ENCODE measurements at places on chromosomes 6 and 20. TPM values are rescaled to one million over a fixed set of nuclear protein-coding genes. Genes with fewer than 3 reads are reported as not detected.

DNA sequence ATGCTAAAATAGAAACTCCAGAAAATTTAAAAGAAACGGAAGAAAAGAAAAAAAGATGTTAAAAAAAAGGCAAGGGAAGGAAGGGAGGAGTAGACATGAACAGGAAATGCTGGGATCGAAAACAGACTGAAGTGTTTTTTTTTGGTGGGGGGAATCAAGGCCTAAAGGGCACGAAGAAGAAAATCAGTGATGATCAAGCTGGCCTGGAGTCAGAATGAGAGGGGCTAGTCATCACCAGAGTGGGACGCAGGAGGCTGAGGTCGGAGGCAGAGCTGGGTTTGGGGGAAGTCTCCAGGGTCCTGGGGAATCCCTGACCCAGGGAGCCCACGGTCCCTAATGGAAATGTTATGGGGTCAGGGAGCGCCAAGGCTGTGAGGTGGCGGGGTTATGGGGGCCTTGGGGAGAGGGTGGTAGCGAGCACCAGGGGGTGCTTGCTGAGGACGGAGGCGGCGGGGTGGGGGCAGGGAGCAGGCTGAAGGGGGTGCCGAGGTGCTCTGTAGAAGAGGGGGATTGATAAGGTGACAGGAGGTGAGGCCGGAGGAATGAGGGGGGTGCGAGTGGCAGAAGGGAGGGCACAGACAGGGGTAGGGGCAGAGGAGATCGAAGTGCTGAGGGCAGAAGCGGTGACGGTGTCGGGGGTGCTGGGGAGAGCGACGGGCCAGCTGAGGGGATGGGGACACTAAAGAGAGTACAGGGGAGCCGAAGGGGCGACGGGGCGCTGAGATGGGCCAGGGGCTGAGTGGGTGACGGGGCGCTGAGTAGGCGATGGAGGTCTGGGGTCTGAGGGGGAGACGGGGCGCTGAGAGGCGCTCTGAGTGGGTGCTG, 684 bp downstream of the ZNFX1 start:
- DNase-seq, result no peak

GRCh38 chr6:94215552-94215951, 796.2 kb upstream of the EPHA7 start:
- no peak for DNase-seq

DNA sequence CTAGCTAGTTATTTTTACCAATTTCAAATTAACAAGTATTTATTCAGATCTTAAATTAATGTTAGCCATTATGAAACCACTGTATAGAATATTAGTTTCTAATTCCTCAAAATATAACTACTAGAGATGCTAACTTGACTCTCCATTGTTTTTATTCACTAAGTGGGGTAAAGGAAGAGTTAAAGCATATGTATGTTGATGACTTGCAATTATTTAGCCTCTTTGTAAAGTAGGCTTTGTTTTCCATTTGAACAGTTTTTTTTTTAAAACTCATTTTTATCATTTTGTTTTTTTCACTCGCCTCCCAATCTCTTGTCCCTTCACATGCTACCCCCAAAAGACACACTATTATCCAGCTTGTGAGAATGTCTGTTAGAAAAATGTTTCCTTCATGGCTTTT, 3.3 kb downstream of the FAM162B start:
- no peak for DNase-seq

GRCh38 chr20:62652041-62652893, 10.0 kb downstream of the SLCO4A1 start:
- peak; percentile 88 for DNase-seq

The WFDC2 gene
- 8.4 TPM for total RNA-seq

GRCh38 chr6:39086294-39086693, 28.7 kb downstream of the SAYSD1 start:
- no peak for DNase-seq

DNA sequence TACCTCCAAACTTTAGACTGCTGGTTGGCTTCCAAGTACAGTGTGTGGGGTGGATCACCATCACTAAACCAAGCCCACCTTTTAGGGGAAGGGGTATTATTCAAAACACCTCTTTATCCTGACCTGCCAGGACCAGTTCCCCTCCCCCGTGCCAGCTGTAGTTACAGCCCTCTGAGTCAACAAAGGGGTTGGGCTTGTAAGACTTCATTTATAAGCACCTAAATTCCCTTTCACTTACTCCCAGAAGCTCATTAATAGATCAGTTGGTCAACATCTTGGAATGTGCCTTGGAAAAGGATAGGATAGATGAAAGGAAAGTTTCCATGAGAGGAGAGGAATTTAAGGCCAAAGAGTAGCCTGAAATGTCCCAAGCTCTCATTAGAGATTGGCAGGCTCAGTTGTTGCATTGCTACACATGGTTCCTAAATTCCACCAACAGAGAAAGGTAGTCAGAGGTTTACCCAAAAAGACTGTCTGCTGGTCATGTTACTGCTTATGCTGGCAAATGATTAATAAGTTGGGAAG, 59.2 kb downstream of the TNFAIP3 start:
- DNase-seq, result no peak

- DNase-seq, result no peak
These were observed 106.2 kb downstream of the DST start for GRCh38 chr6:56536536-56536935.

GRCh38 chr6:39029156-39030011, 19.2 kb upstream of the GLP1R start:
- no peak for DNase-seq

The ARFRP1 gene
- total RNA-seq, result 40.8 TPM

DNA sequence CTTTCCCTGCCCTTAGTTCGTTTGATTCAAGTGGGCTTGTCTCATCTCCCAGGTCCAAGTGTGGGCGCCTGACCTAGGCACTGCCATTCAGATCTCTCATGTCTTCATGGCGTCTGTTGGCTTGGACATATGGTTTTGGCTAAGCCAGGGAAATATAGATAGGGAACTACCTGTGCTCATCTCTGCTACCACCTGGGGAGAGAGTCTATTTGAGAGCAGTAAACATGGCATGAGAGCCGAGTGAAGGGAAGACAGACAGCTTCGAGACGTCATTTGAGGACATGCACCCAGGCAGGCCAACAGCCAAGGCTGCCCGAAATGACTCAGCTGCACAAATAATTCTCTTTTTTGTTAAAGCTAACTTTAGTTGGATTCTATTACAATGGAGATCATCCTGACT, 370.7 kb upstream of the AGPAT4 start:
- no peak for DNase-seq

DNA sequence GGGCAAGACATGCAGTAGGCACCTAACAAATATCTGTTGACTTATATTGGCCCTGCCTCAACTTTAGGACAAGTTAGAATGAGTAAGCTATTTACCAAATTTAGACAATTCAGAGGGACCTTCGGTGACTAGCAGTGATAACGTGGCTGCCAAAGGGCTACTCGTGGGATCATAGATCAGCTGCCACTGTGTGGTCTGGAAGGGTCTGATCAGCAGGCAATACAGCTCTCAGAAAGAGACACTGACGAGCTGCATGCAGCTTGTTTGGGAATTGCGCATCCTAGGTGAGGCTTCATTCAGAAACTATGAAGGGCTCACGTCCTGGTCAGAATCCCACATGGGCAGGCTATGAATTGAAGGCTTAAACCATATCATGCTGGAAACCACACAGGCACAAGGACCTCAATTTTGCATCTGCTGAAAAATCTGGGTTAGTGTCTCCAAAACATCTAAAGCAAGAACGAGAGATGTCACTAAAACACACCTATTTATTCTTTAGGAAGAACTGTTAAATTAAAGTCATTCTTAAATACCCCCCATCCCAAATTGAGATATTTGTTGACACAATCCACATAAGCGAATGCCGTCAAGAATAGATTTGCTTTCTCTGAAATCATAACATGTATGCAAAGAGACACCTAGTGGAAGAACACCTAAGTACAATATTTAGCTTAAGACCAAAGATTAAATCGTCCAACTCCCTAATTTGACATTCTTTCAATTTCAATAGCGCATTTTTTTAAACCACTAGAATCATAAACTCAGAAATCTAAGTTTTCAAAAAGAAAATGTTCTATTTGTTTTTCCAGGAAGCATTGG, 79.6 kb downstream of the IPCEF1 start:
- no peak for DNase-seq

DNA sequence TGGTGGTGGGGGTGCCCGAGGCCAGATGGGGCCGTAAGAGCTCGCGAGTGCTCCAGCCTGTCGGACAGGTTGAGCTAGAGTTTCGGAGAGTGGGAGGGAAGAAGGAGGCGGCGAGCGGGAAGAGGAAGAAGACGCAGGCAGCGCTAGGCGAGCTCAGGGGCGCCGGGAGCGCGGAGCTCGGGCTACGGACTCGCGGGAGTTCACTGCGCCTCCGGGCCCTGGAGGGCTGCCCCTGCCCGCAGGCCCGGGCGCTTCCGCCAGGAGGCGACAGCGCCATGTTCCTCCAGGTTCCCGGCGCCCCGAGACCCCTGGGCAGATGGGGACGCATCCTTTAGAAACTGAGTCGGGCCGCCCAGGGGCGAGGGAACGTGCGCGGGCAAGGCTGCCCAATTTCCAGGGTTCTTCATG, 984 bp downstream of the TFAP2C start:
- no peak for DNase-seq

DNA sequence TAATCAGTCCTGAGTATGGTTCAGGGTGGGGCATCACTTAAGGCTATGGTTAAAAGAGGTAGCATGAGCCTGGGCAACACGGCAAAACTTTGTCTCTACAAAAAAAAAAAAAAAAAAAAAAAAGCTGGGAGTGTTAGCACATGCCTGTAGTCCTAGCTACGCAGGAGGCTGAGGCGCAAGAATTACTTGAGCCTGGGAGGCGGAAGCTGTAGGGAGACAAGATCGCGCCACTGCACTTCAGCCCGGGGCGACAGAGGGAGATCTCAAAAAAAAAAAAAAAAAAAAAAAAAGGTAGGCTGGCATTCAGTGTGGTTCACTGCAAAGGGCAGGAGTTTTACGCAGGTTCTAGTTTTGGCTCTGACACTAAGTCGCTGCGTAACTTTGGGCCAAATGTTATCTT, 15.1 kb downstream of the ELOVL2 start:
- no peak for DNase-seq

The C6orf15 gene
- not detected for total RNA-seq

DNA sequence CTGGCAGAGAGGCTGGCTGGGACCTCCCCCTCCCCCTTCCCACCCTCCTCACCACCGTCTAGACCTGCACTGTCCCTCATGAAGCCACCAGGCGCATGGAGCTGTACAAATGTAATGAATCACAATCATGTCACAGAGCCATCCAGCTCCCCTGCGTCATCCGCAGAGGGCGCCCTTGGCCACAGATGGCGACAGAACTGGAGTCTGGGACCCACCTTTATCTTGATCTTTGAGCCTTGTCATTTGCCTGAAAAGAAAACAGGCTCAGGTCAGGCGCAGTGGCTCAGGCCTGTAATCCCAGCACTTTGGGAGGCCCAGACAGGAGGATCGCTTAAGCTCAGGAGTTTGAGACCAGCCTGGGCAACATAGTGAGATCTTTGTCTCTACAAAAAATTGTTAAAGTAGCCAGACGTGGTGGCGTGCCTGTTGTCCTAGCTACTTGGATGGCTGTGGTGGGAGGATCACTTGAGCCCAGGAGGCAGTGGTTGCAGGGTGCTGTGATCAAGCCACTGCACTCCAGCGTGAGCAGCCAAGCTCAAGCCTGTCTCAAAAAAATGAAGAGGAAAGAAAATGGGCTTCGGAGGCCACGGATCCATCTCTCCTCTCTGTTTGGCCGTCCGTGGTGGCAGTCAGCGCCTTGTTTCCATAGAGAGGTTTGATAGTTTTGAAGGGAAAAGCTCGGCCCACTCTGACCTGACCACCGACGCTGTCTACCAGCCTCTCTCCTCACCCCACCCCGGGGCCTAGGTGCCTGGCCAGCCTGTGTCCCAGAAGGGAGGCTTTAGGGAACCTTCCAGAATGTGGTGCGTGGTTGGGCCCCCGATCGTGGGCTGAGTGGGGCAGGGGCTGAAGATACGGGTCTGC, 6.2 kb downstream of the COL9A3 start:
- DNase-seq, result no peak

DNA sequence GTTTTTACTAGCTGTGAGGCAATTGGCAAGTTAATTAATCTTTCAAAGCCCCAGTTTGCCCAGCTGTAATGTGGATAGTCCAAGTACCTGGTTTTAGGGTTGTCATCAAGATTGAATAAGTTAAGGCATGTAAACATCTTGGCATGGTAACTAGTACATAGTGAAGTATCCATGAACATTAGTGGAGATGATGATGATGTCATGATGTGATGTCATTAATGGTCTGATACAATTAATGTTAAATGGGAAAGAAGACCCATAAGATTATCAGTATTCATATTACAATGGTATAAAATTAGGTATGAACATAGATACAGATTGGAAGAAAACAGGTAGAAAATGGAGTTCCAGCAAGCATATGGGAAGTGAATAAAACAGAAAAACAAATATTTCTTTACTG, 5.3 kb downstream of the EPB41L1 start:
- no peak for DNase-seq

The BCAS1 gene
- total RNA-seq, result 0.50 TPM

GRCh38 chr20:63246490-63247288, 7.6 kb downstream of the NKAIN4 start:
- DNase-seq, result no peak

GRCh38 chr6:14020551-14020950, 95.8 kb downstream of the RNF182 start:
- DNase-seq, result no peak

The TAGAP gene
- total RNA-seq, result 4.2 TPM

DNA sequence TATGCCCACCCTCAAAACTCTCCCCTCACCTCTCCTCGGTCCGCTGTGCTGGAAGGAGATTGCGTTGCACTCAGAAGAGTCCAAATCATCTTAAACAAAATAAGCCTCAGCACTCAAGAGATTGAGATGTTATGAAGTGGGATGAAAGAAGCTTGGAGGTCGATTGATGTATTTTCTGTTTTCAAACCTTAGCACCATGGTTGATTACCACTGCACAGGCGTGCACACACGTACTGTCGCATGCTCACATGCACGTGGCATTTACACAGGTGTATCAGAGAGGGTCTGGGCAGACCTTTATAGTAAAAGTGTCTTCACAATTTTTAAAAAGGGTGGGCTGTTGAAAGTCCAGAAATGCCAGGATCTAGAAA, 612 bp upstream of the AGPAT4 start:
- no peak for DNase-seq

DNA sequence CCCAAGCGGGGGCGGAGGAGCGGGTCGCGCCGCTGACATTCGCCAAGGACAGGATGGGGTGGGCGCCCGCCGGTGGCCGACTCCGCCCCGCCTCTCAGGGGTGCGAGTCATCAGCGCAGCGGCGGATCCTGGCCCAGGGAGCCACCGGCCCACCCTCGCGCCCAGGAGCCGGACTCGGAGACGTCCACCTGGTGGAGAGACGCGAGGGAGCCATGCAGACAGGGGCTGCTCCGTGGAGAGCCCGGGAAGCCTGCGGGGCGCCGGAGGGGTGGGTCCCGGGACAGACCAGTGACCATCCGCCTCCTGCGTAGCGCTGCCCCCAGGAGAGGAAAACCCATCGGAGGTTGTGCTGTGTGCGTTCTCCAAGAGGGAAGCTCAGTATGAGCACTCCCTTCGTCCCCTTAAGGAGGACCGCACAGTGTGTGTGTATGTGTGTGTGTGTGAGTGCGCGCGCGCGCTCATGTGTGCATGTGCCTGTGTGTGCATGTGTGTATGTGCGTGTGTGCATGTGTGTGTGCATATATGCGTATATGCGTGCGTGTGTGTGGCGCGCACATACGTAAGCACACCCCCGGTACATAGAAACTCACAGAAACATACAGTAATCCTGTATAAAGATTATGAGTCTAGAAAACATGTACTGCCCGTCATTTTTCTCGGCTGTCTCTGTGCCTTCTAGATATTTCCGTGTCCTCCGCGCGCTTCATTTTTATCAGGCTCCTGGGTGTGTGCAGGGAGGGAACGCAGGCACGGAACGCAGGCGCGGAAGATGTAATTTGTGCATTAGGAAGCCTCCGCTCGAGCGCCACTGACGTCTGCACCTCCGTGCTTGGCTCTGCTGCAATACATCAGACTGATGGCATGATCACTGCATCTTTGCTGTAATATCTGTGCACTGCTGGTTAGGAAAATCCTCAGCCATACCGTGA, 158.9 kb downstream of the TBXT start:
- DNase-seq, result no peak

The TSPO2 gene
- total RNA-seq, result not detected

Data from omental fat pad (tissue), 4 donors.